ENCODE measurements at places on chromosomes 3 and 15.

DNA sequence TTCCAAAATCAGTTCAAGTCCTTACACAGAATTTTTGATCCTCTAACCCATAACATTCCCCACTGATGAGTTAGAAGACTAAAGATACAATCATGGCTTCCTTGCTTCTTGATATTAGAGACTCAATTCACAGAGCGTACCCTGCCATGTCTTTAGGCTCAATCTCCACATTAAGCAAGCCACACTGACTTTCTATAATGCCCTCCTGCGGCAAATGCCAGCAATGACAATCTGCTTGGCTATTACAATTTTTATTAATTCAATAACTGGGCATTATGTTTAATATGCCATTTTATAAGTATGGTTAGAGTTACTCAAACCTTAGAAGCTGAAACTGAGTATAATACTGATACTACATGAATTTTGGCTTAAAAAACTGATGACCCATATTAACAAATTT, 479.7 kb upstream of the NR2F2 start:
- no peak for DNase-seq

- DNase-seq, result no peak
Observed at GRCh38 chr3:64717872-64718613, 30.2 kb upstream of the ADAMTS9 start.

GRCh38 chr3:115638991-115639390, 15.7 kb downstream of the GAP43 start:
- DNase-seq, result no peak

- no peak for DNase-seq
Observed at GRCh38 chr3:133469140-133469731, 69.4 kb downstream of the BFSP2 start.

DNA sequence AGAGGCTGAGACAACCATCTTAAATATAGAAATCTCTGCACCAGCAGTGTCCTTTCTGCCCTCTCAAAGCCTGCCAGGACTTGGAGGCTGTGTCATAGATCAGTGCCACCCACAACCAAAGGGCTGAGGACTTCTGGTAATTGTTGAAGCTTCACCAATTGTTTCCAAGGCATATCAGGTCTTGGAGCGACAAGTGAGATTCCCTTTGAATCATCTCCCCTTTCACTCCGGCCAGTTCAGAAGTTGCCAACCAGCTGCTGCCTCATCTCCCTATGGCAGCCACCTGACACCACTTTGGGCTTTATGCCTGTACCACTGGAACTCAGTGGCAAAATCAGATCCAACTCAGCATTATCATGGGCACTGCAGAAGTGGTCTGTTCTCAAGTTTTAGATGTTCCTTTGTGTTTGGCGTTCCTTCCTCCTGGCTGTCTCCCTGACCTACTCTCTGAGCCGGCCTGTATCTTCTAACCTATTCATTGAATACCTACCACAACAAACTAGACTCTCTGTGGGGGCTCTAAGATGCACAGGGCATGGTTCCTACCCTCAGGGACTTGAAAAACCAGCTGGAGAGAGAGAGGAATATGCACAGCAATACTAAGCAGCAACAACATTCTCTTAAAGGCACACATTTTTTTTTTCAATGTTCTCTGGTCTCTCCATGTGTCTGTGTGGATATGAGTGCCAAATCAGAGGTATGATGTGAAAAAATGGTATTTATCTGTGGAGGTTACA, 90.8 kb upstream of the PFN2 start:
- DNase-seq, result no peak

DNA sequence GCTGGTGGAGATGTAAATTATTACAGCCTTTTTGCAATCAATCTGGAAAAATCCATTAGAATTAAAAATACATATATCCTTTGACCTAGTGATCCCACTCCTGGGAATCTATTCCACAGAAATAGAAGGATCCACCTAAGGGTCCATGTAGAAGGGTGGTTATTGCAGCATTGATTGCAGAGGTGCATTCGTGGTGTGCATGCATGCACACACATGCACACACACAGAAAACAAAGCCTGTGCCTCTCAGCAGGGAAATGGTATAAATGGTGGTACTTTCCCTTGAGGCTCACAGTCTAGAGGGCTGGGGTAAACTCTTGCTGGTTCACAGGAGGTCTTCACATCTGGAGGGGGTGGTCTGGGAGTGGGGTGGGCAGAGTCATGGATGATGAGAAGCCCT, 19.4 kb upstream of the ADPGK start:
- no peak for DNase-seq

DNA sequence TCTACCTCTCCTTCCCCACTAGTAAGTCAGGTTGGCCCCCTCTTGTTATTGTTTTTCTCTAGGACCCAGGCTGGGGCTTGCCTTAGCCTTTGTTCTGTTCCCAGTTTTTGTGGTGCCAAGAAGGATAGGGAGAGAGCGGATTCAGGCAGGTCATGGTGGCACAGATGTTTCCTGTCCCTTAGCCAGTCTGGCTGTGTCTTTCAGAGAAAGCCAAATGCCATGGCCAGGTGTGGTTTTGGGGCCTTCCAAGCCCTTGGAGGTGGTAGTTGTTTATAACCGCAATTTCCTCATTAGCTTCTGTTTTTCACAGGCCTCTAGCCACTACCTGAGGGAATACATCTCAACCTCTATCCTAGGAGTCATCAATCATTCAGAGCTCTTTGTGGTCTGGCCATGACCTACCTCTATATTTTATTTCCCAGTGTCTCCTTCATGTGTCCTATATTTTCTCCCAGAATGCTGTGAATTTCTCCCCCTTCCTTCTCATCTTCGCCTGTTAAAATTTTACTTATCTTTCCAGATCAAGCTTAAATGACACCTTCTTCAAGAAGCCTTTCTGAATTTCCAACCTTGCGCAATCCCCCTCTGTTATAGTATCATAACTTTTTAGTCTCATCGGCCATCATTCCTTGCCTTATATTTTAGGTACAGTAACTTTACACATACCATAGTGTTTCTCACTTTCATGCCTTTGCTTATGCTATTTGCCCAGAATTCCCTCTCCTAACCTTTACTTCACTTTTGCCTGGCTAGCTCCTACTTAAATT, 38.2 kb downstream of the TIMP4 start:
- no peak for DNase-seq

GRCh38 chr3:50365080-50365841, 5.9 kb upstream of the TMEM115 start:
- DNase-seq, result peak; percentile 90

DNA sequence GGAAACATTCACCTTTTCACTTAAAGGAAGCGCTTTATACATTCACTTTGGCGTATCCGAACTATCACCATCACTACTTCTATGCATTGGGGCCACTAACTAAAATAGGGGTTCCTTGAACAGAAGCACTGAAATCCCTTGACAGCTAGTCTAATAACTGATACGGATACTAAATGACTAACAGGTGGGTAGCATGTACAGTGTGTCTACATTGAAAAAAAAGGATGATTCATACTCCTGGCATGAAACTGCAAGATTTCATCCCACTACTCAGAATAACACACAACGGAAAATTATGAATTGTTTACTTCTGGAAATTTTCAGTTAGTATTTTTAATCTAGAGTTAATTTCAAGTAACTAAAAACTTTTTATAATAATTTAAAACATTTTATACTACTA, 96.7 kb downstream of the SMARCC1 start:
- DNase-seq, result no peak

GRCh38 chr15:31551323-31551722, 224.7 kb downstream of the KLF13 start:
- no peak for DNase-seq

DNA sequence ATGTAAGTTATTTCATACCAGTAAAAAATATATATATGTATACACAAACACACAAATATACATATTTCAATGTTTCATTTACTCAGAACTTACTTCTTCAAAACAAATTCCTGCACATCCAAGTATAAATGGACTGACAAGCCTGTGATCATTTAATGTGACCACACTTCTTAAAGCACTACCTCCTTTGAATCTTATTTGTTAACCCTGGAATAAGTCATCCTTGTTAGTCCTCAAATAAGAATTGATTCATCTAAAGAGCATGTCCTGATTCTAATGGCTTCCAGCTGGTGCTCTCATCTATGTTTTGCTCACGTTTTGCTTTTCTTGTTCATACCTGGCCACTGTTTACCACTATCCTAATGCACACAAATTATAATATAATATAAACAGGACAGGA, 103.9 kb upstream of the UBP1 start:
- no peak for DNase-seq

GRCh38 chr3:98695796-98696195, 67.3 kb upstream of the ST3GAL6 start:
- DNase-seq, result no peak

DNA sequence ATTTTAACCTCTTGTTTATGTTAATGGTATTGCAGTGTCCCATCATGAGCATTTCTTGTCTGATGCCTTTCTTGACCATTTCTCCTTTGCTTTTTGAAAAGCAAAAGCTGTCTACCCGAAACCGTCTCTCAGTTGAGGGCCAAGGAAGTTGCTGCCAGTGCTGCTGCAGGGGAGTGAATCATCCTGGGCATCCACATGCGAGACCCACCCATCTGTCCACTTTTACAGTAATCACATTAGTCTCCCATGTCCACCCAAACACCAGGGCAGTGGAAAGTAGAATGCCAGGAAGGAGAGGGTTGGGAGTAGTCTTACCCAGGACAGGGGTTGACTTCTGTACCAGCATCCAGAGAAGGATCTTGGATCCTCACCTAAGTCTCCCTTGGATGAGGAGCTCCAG, 48.6 kb upstream of the TEX264 start:
- DNase-seq, result no peak

- DNase-seq, result no peak
Observed at GRCh38 chr3:15079091-15079490, 14.0 kb upstream of the MRPS25 start.

- DNase-seq, result no peak
Observed at GRCh38 chr3:197295871-197296270, 2.5 kb downstream of the DLG1 start.

GRCh38 chr3:69219101-69219708, 96.8 kb upstream of the LMOD3 start:
- DNase-seq, result no peak

- DNase-seq, result no peak
Observed at GRCh38 chr15:71841563-71841962, 31.2 kb downstream of the NR2E3 start.

GRCh38 chr15:44726568-44727484, 9.5 kb upstream of the TRIM69 start:
- peak; percentile 54 for DNase-seq

GRCh38 chr3:22779737-22780136, 423.4 kb upstream of the UBE2E2 start:
- DNase-seq, result no peak

- no peak for DNase-seq
Observed at GRCh38 chr3:177604181-177604580, 406.9 kb upstream of the TBL1XR1 start.

GRCh38 chr3:129616713-129617112, 10.2 kb upstream of the PLXND1 start:
- no peak for DNase-seq

- DNase-seq, result no peak
Observed at GRCh38 chr15:39786447-39787056, 3.9 kb upstream of the FSIP1 start.

- no peak for DNase-seq
Observed at GRCh38 chr3:58353722-58354553, 21.2 kb downstream of the PXK start.

GRCh38 chr3:187954516-187954872, 199.5 kb upstream of the LPP start:
- no peak for DNase-seq

DNA sequence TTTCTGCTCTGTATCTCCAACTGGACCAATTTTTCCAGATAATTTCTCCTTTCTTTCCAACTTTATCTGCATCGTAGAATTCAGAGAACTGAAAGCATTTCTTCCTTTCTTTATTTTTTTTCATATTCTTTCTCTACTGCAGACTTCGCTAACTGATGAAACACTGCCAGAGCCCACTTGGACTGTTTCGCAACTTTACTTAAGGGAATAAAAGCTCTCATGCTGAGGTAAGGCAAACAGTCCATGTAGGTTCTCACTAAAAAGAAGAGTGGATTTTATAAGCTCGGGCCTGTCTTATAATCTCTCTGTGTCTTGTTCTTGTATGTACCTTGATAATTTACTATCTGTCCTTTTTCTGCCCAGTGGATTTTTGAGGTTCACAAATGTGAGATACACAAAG, 163.5 kb downstream of the CNTN4 start:
- no peak for DNase-seq

- DNase-seq, result no peak
Observed at GRCh38 chr3:24853685-24854490, 359.2 kb upstream of the THRB start.

GRCh38 chr15:32733281-32733680, 15.5 kb downstream of the GREM1 start:
- DNase-seq, result no peak

DNA sequence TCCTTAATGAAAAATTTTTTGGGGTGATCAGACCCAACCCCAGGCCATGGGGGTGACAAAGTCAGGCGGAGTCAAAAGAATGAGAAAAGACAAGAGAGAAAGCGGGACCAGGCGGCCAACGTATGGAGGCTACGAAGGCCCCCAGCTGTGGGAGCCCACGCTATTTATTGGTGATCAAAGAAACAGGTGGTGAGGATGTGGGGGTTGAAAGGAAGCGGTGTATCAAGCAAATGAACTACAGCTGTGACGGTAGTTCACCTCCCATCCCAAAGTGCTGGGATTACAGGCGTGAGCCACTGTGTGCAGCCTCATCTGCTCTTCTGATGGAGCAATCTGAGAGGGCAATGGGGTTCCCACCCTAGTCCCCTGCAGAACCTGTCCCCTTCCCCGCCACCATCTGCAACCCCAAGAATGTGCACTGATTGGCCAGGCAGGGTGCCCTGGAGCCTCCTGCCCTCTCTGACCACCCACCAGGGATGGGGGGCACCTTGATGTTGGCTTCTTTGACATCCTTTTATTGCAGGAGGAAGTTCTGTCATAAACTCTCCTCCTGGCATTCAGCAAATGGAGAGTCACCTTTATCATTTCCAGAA, 1.1 kb upstream of the CHRNA3 start:
- no peak for DNase-seq

DNA sequence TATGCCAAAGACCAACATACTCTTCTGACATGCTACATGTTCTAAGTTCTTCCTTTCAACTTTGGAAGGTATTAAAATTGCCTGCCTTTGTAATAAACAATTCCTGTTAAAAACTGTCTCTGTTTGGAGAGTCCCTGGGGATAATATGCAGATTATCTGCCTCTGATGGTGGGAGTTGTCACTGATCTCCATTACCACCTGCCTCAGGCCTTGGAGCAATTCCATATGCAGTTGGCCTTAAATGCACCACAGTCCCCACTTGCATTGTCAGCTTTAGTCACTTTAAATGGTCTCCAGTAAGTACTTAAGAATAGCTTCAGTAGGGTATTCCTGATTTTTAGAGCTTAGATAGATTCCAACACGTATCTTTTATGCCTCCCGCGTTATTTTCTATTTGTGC, 121.1 kb upstream of the GOLIM4 start:
- no peak for DNase-seq

GRCh38 chr15:90823455-90823974, 44.9 kb upstream of the FURIN start:
- no peak for DNase-seq

- DNase-seq, result peak; percentile 8
Observed at GRCh38 chr3:184812662-184813042, 686 bp downstream of the VPS8 start.
